Right lobe of liver (tissue), 6 donors: ENCODE measurements at places on chromosomes 4 and X. TPM values are rescaled to one million over a fixed set of nuclear protein-coding genes. Genes with fewer than 3 reads are reported as not detected.

The MAGEA12 gene
- total RNA-seq, result not detected

DNA sequence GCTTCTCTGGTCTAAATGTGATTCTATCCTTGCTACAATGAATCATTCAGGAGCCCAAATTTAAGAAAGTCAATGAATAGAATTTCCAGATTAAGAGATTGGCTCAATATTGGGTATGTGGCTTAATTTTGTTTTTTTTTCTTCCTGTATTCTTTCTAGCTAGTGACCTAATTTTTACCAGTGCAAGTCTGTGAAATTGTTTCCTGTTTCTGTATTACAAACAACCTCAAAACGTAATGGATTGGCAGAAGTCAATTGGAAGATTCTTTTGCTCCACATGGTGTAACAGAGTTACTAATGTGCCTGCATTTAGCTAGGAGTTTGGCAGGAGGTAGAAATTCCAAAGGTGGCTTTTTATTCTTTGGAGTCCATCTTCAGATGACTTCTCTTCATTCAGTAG, 17.6 kb downstream of the DYNLT3 start:
- no peak overlapping the region for H3K4me3 ChIP-seq
- no peaks in the 10 kb centered on the region for H3K36me3 ChIP-seq
- no peaks in the 10 kb centered on the region for H3K4me1 ChIP-seq
- H3K27me3 ChIP-seq, result no peaks in the 10 kb centered on the region

DNA sequence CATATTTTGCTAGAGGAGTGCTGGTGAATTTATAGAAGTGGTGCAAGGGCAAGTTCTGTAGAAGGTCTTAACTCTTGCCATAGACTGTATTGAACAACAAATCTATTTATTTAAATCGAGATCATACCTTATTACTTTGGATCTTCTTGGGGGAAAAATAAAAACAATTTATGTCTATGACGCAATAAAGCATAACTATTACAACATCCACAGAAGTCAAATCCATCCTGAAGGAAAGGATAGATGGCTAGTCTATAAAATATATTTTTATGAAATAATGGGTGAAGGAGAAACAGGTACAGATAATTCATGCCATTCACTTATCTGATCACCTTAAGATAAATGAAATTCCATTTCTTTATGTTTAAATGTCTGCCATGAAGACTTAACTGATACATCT, 1168.8 kb upstream of the AGA start:
- H3K4me3 ChIP-seq, result no peak overlapping the region
- no peaks in the 10 kb centered on the region for H3K4me1 ChIP-seq
- no peak for DNase-seq

DNA sequence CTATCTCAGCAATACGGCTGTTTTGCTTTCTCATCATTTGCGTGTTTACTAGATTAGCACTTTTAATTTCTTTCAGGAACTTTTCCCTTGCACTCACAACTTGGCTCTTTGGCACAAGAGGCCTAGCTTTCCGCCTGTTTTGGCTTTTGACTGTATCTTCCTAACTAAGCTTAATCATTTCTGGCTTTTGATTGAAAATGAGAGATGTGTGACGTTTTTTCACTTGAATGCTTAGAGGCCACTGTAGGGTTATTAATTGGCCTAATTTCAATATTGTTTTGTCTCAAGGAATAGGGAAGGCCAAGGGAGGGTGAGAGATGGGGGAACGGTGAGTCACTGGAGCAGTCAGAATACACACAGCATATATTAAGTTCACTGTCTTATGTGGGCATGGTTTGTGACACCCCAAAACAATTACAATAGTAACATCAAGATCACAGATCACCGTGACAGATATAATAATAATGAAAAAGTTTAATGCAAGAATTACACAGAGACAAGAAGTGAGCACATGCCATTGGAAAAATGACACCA, 27.3 kb downstream of the MND1 start:
- H3K4me1 ChIP-seq, result no peaks in the 10 kb centered on the region
- H3K27ac ChIP-seq, result no peak overlapping the region
- H3K27me3 ChIP-seq, result no peaks in the 10 kb centered on the region

The NHSL2 gene
- total RNA-seq, result 1.4 TPM

The NAA10 gene
- total RNA-seq, result 36.1 TPM

DNA sequence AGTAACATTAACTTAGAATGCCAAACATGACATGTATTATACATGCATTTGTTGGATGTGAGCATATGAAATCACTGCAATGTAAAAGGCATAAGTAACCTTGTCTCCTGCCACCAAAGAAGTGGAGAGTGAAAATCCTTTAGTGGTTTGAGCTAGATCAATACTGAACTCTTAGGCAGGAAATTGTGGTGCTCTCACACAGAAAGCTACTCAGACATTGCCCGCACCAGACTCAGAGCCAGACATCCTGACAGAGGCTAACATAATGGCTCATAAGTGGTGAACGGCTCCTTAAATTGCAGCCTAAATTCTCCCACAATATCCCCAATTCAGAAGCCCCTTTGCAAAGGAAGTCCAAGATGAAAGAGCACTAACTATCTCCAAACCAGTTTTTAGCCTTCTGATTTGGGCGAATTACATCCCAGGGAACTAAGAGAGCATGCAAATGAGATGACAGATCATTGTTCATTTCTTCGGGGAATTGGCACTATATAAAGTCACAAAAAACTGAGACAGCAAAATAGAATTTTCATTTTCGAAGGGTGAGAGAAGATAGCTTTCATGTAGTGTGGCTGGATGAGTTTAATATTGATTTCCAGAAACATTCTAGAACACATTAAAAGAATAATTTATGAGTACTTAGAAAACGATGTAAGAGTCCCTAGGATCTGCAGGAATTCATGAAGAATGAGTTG, 233.6 kb upstream of the RPS6KA3 start:
- no peak overlapping the region for H3K27ac ChIP-seq
- H3K4me1 ChIP-seq, result no peaks in the 10 kb centered on the region
- H3K36me3 ChIP-seq, result no peaks in the 10 kb centered on the region
- no peaks in the 10 kb centered on the region for H3K27me3 ChIP-seq
- no peak for DNase-seq

The RAP2C gene
- 24.2 TPM for total RNA-seq

- H3K27me3 ChIP-seq, result no peaks in the 10 kb centered on the region
- H3K4me1 ChIP-seq, result no peaks in the 10 kb centered on the region
- H3K4me3 ChIP-seq, result no peak overlapping the region
- H3K27ac ChIP-seq, result no peak overlapping the region
These were observed 30.2 kb downstream of the SPINK2 start for GRCh38 chr4:56791316-56791715.

The SPANXN2 gene
- not detected for total RNA-seq

- no peak overlapping the region for H3K27ac ChIP-seq
- no peak overlapping the region for H3K4me3 ChIP-seq
- peaks cover 4% of the 10 kb centered on the region for H3K27me3 ChIP-seq
- H3K4me1 ChIP-seq, result no peaks in the 10 kb centered on the region
These were observed 169.7 kb downstream of the FRMPD4 start for GRCh38 chrX:12307961-12308360.

The RPA4 gene
- 0.56 TPM for total RNA-seq

GRCh38 chrX:5051831-5052491, 1176.7 kb downstream of the NLGN4X start:
- H3K27me3 ChIP-seq, result no peaks in the 10 kb centered on the region
- H3K36me3 ChIP-seq, result no peaks in the 10 kb centered on the region
- DNase-seq, result peak; percentile 20
- H3K27ac ChIP-seq, result no peak overlapping the region

DNA sequence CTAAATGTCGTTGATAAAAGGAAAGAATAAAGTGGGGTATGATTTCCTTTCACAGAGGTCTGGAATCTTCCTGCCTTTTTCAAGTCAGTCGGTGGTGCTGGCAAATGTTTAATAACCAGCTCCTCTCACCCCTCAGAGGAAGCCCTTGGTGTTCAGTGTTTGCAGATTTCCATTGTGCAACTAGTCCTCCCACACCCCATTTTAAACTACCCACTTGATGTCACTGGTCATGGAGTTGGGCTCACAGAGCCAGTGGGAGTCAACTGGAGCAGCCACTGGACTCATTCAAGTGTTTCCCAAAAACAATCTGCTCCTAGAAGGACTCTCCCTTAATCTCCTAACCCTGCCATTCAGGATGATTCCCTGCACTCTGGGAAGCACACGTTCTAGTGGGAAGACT, 149.2 kb downstream of the PTTG2 start:
- DNase-seq, result no peak
- no peak overlapping the region for H3K4me3 ChIP-seq
- peaks cover 8% of the 10 kb centered on the region for H3K4me1 ChIP-seq
- H3K36me3 ChIP-seq, result no peaks in the 10 kb centered on the region
- peak overlapping the region; percentile 4 for H3K27ac ChIP-seq

The RHOXF1 gene
- not detected for total RNA-seq

DNA sequence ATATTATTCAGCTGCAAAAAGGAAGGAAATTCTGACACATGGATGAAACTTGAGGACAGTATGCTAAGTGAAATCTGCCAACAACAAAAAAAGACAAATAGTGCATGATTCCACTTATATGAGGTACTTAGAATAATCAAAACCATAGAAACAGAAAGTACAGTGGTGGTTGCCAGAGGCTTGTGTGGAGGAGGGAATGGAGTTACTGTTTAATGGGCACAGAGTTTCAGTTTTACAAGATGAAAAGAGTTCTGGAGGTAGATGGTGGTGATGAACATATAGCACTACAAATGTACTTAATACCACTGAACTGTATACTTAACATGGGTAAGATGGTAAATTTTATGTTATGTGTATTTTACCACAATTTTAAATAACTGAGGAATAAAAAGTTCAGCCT, 212.0 kb upstream of the KLF3 start:
- peaks cover 6% of the 10 kb centered on the region for H3K4me1 ChIP-seq
- no peak overlapping the region for H3K4me3 ChIP-seq
- no peaks in the 10 kb centered on the region for H3K36me3 ChIP-seq
- DNase-seq, result no peak
- no peaks in the 10 kb centered on the region for H3K27me3 ChIP-seq
- H3K27ac ChIP-seq, result no peak overlapping the region

The CYSLTR1 gene
- 0.37 TPM for total RNA-seq

The MAP9 gene
- 0.23 TPM for total RNA-seq

DNA sequence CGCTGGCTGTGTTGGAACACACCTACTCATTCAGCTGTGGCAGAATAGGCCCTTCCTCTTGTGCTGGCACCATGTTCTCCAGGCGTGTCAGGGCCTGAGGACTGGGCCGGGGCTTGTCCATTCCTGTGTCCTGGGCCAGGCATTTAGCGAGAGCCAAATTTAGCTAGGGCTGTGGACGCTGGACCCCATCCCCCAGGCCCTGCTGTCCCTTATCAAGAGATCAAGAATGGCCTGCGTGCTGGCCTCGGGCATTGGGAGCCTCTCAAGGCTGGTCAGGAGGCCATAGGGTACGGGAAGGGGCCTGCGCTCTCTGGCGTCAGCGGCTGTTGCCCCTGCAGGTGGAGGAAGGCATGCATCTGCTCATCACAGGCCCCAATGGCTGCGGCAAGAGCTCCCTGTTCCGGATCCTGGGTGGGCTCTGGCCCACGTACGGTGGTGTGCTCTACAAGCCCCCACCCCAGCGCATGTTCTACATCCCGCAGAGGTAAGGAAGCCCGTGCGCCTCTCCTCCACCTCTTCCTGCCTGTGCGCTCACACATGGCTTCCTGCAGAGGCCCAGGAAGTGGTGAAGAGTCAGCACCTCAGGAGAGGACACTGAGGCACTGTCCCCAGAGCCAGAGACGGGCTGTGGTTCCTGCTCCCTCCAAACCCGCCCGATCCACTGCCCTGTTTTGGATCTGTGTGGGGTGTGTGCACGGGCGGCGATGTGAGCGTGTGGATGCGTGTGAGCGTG, 15.3 kb downstream of the ABCD1 start:
- H3K4me3 ChIP-seq, result no peak overlapping the region
- DNase-seq, result no peak
- H3K27ac ChIP-seq, result no peak overlapping the region
- H3K36me3 ChIP-seq, result no peaks in the 10 kb centered on the region

The SSX2 gene
- not detected for total RNA-seq
